ENCODE measurements at places on chromosomes 12 and 14.

GRCh38 chr14:87264272-87264785 lies 728.7 kb downstream of the GALC start:
- no peak for DNase-seq

DNA sequence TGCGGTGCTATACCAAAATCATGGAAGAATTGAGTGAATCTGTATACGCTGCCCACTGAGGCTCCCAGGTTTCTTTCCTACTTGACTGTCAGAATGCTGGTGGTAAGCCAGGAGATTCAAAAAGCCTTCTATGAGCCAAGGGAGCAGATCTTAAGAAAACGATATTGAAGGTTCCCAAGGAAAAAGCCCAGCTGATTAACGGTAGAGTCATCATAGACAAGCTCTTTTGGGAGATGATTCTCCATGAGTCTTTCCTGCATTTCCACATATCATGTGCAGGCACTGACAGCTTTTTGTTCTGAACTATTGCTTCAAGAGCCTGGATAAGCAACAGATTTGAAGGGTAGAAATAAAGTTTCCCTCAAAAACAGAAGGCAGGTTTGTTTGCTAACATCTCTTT lies 17.5 kb downstream of the SLC35F4 start:
- no peak for DNase-seq

GRCh38 chr12:108468196-108468968 lies 46.7 kb upstream of the FICD start:
- no peak for DNase-seq

DNA sequence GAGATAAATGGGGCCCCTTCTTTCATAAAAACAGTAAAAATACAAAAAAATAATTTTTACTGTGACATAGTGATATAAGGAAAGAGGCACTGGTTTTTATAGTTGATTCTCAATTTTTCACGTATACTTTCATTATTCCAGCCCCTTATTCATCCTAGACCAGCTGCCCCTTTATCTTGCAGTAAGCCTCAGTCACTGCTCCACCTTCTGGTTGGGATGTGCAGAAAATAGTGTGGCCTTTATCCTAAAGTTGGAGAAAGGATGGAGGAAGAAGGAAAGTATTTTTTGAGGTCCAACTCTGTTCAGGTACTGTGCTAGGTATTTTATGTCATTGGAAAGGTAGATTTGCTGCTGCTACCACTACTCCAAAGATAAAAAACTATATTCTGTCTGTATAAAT lies 172.7 kb downstream of the ANO6 start:
- peak; percentile 45 for DNase-seq

GRCh38 chr12:124740691-124741137 lies 123.0 kb downstream of the SCARB1 start:
- peak; percentile 83 for DNase-seq

- no peak for DNase-seq
Observed at GRCh38 chr12:72274931-72275330, 2.8 kb downstream of the TRHDE start.

GRCh38 chr12:92062539-92063493 lies 82.8 kb downstream of the BTG1 start:
- no peak for DNase-seq

DNA sequence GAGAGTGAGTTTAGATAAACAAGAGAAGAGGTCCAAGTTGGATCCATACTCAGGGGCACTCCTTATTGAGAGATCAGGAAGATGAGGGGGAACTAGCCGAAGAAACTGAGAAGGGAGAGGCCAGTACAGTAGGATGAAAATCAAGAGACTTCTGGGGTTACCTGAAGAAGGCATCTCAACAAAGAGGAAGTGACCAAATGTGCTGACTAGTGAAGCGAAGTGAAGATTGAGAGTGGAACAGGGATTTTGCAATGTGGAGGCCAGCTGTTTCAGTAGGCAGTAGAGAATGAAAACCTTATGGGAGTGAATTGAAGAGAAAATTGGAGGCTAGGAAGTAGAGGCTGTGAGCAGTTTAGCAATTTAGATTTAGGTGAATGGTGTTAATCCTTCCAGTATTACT lies 153.0 kb downstream of the SYNE2 start:
- DNase-seq = no peak

DNA sequence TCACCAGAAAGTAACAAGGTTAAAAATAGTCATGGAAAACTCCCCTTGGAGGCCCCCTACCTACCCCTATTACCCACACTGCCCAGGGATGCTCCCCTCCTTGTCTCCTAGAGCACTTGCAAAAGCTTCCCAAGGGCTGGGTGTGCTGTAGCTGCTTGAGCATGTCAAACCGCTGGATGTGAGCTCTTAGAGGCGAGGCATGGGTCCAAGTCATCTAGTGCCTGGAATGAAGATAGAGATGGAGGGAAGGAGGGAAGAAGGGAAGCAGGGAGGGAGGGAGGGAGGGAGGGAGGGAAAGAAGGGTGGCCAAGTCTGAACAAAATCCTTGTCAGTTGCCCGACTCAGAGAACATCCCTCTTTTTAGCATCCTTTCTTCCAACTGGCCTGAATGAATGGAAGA lies 43.1 kb downstream of the LTBP2 start:
- no peak for DNase-seq

- DNase-seq = no peak
Observed at GRCh38 chr12:31603546-31604009, 12.6 kb upstream of the DENND5B start.
